ENCODE measurements at places on chromosomes 1 and 21. TPM values are rescaled to one million over a fixed set of nuclear protein-coding genes. Genes with fewer than 3 reads are reported as not detected.

GRCh38 chr21:14583629-14584255, 37.6 kb upstream of the SAMSN1 start:
- peak; percentile 9 for DNase-seq

DNA sequence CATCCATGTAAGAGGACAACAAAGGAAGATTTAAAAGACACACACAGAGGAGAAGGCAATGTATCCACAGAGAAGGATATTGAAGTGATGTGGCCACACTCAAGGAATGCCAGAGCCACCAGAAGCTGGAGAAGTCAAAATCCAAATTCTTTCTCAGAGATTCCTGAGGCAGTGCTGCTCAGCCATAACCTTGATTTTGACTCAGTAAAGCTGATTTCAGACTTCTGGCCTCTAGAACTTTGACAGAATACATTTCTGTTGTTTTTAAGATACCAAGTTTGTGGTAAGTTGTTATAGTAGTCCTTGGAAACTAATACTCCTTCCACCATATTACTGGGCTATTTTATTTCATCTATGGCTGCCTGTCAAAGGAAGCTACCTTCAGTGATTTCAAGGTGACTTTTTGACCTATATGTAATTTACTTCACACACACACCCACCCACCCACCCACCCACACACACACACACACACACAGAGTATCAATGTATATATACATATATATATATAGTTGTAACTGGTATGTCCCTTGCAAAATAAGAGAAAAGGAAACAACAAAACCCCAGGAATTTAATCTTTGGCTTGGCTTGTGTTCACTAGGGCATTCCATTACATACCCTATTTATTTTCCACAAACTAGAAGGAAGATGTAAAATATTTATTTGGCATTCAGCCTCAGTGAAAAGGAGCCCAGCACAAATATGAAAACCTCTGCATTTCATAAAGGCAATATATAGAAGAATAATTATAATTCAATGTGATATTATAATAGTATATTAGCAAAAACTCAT, 142.1 kb upstream of the PTGFR start:
- no peak for DNase-seq

The C1QB gene
- total RNA-seq, result not detected

The WLS gene
- not detected for total RNA-seq

DNA sequence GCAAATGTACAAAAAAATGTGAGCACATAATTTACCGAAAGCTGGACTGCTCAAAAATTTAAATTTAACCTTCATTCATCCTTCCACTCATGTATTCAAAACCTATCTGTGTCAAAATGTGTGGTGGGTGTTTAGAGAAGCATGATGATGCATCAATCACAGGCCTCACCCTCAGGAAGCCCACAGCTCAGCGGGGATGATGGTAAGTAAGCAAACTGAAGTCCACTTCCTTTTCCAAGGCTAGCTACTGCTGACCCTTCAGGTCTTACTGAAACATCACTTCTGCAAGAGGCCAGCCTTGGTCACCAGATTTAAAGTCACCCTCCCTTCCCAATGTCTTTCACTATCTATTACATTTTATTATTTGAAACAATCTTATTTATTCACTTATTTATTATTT, 254.5 kb downstream of the DNM3 start:
- DNase-seq, result no peak

- DNase-seq, result no peak
Observed at GRCh38 chr1:202951437-202951836, 6.7 kb downstream of the ADIPOR1 start.

DNA sequence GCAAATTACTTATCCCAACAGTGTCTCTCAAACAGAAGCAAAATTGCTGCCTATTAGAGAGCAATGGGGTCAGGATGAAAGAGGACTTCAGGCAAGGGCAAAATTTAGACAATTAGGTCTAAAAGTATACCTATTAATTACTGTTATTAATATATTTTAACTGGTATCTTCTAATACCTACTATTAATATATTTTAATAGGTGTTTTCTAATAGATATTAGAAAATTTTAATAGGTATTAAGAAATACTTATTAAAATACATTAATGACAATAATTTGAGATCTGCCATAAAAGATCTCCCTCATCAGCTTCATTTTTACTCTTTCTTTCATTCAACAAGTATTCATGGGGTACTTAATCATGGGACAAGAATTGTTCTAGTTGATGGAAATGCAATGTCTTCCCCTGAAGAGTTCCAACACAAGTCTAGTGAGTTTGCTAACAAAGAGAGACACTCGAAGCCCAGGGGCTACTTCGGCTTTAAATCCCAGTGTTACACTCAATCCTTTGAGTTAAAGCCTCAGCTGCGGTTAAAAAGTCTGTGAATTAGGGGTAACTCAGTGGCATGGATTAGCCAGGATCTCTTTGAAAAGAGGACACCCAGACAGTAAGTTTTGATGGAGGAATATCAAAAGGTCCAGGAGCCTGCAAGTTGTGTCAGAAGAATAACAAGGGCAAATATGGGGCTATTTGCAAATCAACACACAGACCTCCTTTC, 44.1 kb downstream of the STYXL2 start:
- DNase-seq, result no peak

DNA sequence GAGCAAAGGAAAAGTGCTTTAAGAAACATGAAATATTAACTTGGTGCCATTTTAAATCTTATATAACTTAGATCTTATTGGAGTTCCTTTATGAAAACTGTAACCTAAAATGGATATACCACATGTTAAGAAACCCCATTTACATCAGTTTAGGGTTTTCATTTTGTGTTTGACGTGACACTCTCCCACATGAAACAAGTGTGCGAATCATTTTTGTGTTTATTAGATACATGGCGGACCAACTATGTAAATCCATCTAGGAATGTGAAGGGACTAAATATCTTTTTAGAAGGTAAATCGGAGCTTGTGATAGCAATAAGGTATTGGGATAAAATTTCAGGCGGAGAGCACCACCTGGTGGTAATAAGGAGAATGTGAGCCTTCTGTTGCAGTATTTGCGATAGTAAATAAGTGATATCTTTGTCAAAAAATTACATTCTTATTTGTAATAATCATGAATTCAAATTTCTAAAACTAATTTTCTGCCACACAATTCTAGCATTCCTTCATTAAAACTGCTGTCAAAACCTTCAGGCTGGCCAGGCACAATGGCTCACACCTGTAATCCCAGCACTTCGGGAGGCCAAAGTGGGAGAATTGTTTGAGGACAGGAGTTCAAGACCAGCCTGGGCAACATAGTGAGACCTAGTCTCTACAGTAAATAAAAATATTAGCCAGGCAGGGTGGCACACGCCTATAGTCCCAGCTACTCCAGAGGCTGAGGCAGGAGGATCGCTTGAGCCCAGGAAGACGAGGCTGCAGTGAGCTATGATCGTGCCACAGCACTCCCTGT, 31.3 kb downstream of the SMAP2 start:
- DNase-seq, result peak; percentile 61

GRCh38 chr1:202498542-202498941, 150.0 kb downstream of the PPP1R12B start:
- no peak for DNase-seq

DNA sequence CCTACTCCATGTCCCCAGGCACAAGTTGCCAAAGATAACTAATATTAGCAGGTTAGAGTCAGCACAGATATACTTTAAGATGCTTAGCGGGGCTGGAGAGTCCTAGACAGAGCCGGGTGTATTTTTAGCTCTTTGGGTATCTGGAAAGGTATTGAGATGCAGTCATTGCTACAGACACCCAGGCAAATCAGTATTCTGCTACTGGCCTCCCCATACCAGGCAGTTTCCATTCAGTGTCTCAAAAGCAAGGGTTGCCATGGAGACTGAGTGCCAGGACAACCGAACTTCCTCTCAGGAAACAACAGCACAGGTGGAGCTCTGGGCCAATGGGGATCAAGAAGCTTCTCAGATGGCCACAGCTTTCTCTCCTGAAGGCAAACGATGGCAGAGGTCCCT, 45.3 kb downstream of the KCNC4 start:
- no peak for DNase-seq

- no peak for DNase-seq
Observed at GRCh38 chr1:202572867-202573266, 137.4 kb downstream of the SYT2 start.

GRCh38 chr1:87370544-87370943, 41.9 kb downstream of the LMO4 start:
- no peak for DNase-seq

DNA sequence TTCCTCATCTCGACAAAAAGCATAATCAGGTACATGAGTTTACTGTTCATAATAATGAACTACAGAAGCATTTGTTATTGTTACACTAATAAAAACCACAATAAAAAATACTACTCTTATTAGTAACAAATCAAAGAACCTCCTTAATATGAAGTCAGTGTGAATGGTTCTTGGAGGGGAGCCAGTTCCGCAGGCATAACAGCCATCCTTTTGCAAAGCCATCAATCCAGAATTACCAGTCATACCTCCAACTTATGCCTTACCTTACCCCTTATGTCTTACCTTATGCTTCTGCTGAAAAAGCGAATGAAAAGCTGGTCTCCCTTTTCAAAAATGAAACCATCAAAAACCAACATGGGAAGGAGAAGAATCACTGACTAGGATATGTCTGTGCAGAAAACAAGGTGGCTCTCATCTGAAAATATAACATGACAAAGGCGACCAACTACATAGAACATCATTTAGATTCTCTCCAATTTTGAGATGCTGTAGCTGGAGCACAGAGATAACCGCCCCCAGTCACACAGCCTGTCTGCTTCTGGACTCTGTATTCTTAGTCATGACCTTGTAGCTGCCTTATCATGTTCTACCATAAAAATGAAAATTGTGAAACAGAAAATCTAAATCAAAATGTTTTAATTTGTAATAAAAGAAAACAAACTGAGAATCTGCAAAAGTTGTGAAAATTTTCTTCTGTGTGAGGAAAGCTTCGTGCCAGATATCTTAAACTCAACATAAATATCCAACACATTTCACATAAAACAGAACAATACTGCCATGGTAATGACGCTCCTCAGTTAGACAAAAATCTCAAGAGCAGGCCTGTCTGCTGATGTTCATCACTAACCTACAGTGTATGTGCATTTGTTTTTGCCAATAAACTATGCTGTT, 438.2 kb downstream of the SMYD3 start:
- no peak for DNase-seq

The TNFAIP8L2 gene
- 17.5 TPM for total RNA-seq

DNA sequence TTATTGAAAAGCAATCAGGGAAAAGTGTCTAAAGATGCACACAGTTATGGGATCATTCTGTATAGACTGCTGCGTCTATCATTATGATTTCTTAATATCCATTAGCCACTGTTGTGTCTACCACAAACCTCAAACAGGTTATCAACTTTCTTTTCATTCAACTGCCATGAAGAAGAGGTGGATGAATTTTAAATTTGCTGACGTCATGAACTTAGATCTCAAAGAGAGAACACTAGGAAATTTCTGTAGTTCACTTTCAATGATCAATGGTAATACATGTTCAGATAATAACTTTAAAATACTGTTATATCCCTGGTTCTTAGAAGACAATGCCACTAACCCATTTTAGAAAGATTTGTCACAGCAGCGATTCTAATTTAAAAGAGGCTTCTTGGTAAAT, 6.7 kb downstream of the PLA2G4A start:
- no peak for DNase-seq

- no peak for DNase-seq
Observed at GRCh38 chr1:27406362-27406680, 13.9 kb downstream of the GPR3 start.

GRCh38 chr1:5200006-5200405, 545.6 kb downstream of the AJAP1 start:
- no peak for DNase-seq

- no peak for DNase-seq
Observed at GRCh38 chr1:169027607-169028320, 78.7 kb upstream of the ATP1B1 start.

- DNase-seq, result no peak
Observed at GRCh38 chr1:22332795-22333499, 118.7 kb upstream of the ZBTB40 start.

DNA sequence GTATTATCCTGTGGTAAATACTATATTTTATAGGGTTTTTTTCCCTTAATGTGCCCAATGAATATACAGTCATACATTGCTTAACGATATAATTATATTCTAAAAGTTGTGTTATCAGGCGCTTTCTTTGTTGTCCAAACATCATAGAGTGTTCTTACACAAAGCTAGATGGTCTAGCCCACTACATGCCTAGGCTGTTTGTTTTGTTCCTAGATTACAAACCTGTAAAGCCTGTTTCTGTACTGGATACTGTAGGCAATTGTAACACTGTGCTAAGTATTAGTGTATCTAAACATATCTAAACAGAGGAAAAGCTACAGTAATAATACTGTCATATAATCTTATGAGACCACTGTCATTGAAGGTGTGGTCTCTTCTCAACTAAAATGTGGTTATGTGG, 242.6 kb upstream of the C1orf105 start:
- DNase-seq, result no peak

The CD5L gene
- total RNA-seq, result not detected

DNA sequence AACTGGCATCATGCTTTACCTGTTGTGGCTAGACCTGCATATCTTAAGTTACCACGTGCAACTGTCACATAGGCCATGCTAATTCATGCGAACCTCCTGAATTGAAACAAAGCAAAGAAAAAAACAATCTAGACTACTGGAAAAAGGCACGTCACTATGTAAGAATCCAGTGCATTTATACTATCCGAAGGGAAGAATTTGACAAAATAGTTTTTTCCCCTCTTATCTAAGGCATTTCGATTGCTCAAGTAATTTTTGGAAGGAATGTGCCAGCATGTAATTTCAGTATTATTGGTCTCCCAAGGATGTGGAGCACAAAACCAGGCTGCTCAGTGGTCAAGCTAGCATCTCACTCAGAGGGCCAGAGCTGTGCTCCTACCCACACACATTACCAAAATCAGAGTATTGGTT, 31.5 kb upstream of the C1orf198 start:
- DNase-seq, result no peak

GRCh38 chr1:206551986-206552326, 44.6 kb downstream of the RASSF5 start:
- peak; percentile 94 for DNase-seq

GRCh38 chr1:99017655-99018054, 13.0 kb upstream of the PLPPR5 start:
- DNase-seq, result no peak

GRCh38 chr1:17045150-17045549, 8.7 kb downstream of the SDHB start:
- DNase-seq, result no peak

- DNase-seq, result no peak
Observed at GRCh38 chr21:34779860-34780259, 111.1 kb downstream of the CLIC6 start.

- DNase-seq, result no peak
Observed at GRCh38 chr21:26130249-26130881, 40.2 kb downstream of the APP start.

DNA sequence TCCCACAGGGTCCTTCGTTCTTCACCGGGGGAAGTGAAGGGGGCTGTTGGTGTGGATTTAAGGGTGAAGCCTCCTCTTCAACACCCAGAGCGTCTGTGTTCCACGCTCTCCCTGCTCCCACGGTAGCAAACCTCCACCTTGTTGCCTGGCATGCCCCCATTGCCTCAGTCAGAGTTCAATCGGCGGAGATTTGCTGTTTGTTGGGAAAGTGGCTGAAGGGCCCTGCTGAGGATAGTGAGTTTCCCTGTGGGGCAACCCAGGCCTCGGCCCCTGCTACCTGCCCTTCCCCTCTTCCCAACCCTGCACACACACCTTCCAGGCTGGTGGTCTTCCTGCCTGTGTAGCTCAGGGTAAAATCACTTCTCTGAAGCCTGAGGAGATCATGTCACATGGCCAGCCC, 60.5 kb downstream of the TOR1AIP2 start:
- no peak for DNase-seq

The SV2A gene
- total RNA-seq, result 8.2 TPM

GRCh38 chr1:54238353-54239034, 38.5 kb downstream of the MRPL37 start:
- DNase-seq, result no peak

The PTGFRN gene
- 7.0 TPM for total RNA-seq
